Right atrium auricular region (tissue), 2 donors: ENCODE measurements at places on chromosomes 16 and 17. TPM values are rescaled to one million over a fixed set of nuclear protein-coding genes. Genes with fewer than 3 reads are reported as not detected.

The HID1 gene
- 10.6 TPM for total RNA-seq

- DNase-seq = no peak
- H3K4me1 ChIP-seq = no peaks in the 10 kb centered on the region
- H3K27ac ChIP-seq = no peak overlapping the region
- no peak overlapping the region for H3K4me3 ChIP-seq
Measured at GRCh38 chr17:61391595-61392291, 7.9 kb upstream of the TBX2 start.

GRCh38 chr17:68384471-68384870, 72.8 kb downstream of the WIPI1 start:
- no peak overlapping the region for H3K4me3 ChIP-seq
- peak overlapping the region; percentile 46 for H3K27ac ChIP-seq
- DNase-seq = no peak
- H3K27me3 ChIP-seq = no peaks in the 10 kb centered on the region
- no peaks in the 10 kb centered on the region for H3K4me1 ChIP-seq

DNA sequence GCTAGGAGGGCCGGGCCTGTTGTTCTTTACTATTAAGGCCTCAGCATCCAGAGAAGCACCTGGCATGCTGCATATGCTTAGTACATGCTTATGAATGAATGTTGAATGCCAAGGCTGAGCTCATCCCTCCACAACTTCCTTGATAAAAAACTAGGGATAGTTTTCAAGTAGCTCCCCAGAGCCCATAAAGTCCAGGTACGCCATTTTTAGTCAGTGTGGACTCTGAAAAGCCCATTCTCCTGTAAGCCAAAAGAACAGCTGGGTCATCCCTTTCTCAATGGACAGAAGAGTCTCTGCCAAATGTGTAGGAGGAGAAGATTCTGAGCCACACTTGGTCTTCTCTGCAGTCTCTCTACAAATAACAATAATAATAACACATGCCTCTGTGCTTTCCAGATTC, 8.9 kb upstream of the ITGB3 start:
- H3K27me3 ChIP-seq = no peaks in the 10 kb centered on the region
- H3K27ac ChIP-seq = no peak overlapping the region
- peaks cover 17% of the 10 kb centered on the region for H3K36me3 ChIP-seq
- H3K4me1 ChIP-seq = peaks cover 12% of the 10 kb centered on the region
- H3K4me3 ChIP-seq = no peak overlapping the region

- H3K4me1 ChIP-seq = no peaks in the 10 kb centered on the region
- no peak for DNase-seq
- H3K4me3 ChIP-seq = no peak overlapping the region
Measured at GRCh38 chr17:12568358-12569251, 97.1 kb upstream of the MYOCD start.

The RRAD gene
- 173 TPM for total RNA-seq

The BRIP1 gene
- not detected for total RNA-seq

DNA sequence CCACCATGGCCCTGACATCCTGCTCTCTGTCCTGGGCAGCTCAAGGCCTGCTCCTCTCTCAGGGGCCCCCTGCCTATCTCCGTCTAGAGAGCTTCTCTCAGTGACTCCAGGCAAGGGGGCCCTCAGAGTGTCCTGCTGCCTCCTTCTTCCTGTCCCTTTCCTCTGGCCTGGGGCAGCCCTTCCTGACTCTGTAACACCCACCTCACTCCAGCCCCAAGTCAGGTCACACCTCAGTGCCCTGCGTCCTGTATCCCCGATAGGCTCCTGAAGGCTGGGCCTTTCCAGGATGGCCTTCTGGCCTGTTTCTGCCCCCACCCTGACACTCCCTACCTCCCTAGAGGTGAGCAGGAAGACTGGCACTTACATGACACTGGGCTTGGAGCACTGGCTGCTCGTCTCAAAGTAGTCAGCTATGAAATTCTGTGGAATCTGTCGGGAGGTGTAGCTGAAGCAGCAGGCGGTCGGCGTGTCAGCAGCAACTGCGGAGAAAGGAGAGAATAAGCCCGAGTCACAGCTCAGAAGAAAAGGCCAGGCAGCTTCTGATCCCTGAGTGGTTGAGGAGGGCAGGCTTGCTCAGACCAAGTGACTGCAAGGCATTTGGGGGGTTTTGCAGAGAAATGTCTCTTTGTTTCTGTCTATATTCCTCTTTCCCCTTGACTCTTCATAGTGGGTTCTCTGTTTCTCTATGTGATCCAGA, 976 bp downstream of the CCL3L1 start:
- no peak overlapping the region for H3K4me3 ChIP-seq
- no peak overlapping the region for H3K27ac ChIP-seq
- DNase-seq = no peak
- H3K36me3 ChIP-seq = no peaks in the 10 kb centered on the region
- H3K4me1 ChIP-seq = peaks cover 9% of the 10 kb centered on the region

GRCh38 chr16:2586901-2587480, 49.2 kb downstream of the PDPK1 start:
- H3K27me3 ChIP-seq = no peaks in the 10 kb centered on the region
- DNase-seq = no peak
- no peak overlapping the region for H3K4me3 ChIP-seq
- no peak overlapping the region for H3K27ac ChIP-seq
- H3K4me1 ChIP-seq = peaks cover 16% of the 10 kb centered on the region

The KRT33B gene
- not detected for total RNA-seq

DNA sequence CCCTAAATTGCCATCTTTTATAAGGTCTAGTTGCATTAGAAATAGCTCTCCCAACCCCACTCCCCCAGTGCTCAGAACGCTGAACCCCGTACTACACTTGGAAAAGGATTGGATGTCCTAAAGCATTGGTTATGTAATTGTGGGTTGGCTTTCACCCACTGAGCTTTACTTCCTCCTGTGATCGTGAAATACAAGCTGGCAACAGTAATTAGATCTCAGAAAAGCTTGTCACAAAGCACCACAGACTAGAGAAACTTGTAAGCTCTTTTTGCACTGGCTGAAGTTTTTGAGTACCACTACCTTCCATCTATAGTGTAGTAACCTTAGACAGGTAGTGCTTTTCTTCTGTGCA, 54.4 kb downstream of the SIAH1 start:
- no peak overlapping the region for H3K4me3 ChIP-seq
- H3K27ac ChIP-seq = no peak overlapping the region
- no peaks in the 10 kb centered on the region for H3K27me3 ChIP-seq
- peaks cover 19% of the 10 kb centered on the region for H3K36me3 ChIP-seq
- DNase-seq = no peak

- H3K4me3 ChIP-seq = no peak overlapping the region
- H3K36me3 ChIP-seq = no peaks in the 10 kb centered on the region
Measured at GRCh38 chr16:13852827-13853226, 67.1 kb upstream of the ERCC4 start.

GRCh38 chr16:50267151-50267631, 840 bp downstream of the ADCY7 start:
- DNase-seq = no peak
- H3K36me3 ChIP-seq = no peaks in the 10 kb centered on the region
- H3K4me1 ChIP-seq = peaks cover 17% of the 10 kb centered on the region
- H3K27me3 ChIP-seq = no peaks in the 10 kb centered on the region
- peak overlapping the region; percentile 51 for H3K27ac ChIP-seq
- H3K4me3 ChIP-seq = no peak overlapping the region

DNA sequence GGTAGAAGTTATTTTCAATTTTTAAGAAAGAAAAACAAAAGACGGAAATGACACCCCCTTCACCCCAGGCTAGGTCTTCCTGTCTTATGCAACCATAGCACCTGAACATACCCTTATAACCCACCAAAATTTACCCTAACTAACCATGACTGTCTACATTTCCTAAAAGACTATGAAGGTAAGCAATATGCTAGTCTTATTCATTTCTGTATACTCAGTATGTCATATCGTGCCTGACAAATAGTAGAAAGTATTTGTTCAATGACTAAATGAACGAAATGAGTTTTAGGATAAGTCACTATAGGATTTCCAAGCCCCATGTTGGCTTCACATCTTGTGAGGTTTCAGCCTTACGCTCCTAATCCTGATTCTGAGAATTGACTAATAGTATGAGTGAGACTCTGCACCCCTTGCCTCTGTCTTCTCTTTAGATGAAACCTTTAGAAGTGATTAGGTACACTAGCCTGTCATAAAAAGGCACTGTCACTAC, 6.5 kb downstream of the ADAT1 start:
- no peak for DNase-seq
- H3K36me3 ChIP-seq = peaks cover 49% of the 10 kb centered on the region
- no peak overlapping the region for H3K27ac ChIP-seq
- peaks cover 13% of the 10 kb centered on the region for H3K4me1 ChIP-seq

DNA sequence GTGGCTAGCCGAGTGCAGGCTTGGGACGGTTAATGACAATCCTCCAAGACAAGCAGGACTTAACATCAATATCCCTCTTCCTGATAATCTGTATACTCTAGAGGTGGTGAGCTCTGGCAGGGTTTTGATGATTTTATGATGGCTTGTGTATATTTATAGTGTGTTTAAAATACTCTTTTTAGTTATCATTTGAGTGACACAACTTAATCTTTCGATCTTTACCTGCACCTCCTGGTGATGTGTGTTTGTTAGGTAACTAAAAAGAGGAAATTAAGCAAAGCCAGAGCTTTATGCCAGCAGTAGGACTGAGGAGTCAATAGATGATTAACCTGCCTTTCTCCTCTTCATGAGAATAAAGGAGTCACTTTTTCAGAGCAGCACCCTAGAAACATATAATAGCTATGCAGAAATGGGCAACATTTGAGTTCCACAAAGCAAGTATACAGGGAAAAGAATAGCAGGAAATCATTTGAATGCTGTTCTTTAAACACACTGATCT, 210.5 kb downstream of the IRX3 start:
- no peaks in the 10 kb centered on the region for H3K36me3 ChIP-seq
- H3K4me3 ChIP-seq = no peak overlapping the region
- no peak overlapping the region for H3K27ac ChIP-seq

- H3K27ac ChIP-seq = no peak overlapping the region
- H3K4me1 ChIP-seq = no peaks in the 10 kb centered on the region
- no peak overlapping the region for H3K4me3 ChIP-seq
- H3K36me3 ChIP-seq = no peaks in the 10 kb centered on the region
- no peaks in the 10 kb centered on the region for H3K27me3 ChIP-seq
Measured at GRCh38 chr17:73934696-73935095, 268.8 kb upstream of the RPL38 start.

The EXOC3L1 gene
- 2.5 TPM for total RNA-seq

GRCh38 chr17:76547642-76548202, 7.9 kb downstream of the PRCD start:
- H3K4me1 ChIP-seq = peaks cover 69% of the 10 kb centered on the region
- no peak overlapping the region for H3K27ac ChIP-seq
- no peak overlapping the region for H3K4me3 ChIP-seq
- no peak for DNase-seq
- H3K27me3 ChIP-seq = no peaks in the 10 kb centered on the region

The DOC2A gene
- total RNA-seq = not detected

GRCh38 chr16:9867176-9867575, 315.1 kb downstream of the GRIN2A start:
- no peaks in the 10 kb centered on the region for H3K4me1 ChIP-seq
- H3K27ac ChIP-seq = no peak overlapping the region
- no peak for DNase-seq
- no peaks in the 10 kb centered on the region for H3K27me3 ChIP-seq
- no peaks in the 10 kb centered on the region for H3K36me3 ChIP-seq

The CCDC200 gene
- not detected for total RNA-seq

The ARL5C gene
- total RNA-seq = not detected
